NCI-H2171 (cell line): ENCODE measurements at places on chromosomes 2 and 18.

GRCh38 chr2:31523871-31524492 lies 56.8 kb downstream of the SRD5A2 start:
- no peak for DNase-seq

DNA sequence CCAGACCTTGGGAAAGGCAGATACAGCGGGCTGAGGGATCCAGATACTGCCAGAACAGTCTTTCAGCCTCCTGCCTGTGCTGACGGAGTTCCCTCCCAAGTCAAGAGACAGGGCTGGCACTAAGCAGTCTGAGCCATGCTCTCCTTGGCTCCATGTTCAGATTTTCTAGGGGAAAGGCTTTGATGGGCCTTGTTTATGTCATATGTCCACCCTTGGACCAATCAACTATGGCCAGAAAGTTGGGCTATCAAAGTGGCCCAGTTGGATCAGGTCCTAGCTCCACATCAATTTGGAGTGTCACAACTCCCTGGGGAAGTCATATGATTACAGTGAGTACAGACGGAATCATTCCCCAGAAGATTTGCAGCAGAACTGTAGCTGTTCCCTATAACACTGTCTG lies 152.0 kb downstream of the GREB1L start:
- DNase-seq: no peak

- no peak for DNase-seq
Observed at GRCh38 chr18:75198036-75198435, 10.9 kb downstream of the PTGR3 start.

DNA sequence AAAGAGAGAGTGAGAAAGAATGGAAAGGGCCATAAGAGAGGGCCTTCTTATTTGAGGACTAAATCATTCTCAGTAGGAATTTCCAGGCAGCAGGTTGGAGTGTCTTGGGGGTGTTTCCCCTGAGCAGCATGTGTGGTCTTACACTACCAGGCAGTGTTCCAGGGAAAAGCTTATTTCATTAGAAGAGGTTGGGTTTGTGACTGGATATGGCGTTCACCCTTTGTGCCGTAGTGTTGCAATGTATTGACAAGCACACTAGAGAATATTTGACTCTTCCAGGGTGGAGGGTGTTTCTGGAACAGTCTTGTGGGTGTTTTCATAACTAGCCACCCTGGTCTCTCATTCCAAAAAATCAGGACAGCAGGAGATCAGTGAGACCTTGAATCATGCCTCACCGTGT lies 105.5 kb downstream of the NRP2 start:
- no peak for DNase-seq

- DNase-seq: no peak
Observed at GRCh38 chr2:8216397-8216796, 465.5 kb upstream of the ID2 start.

DNA sequence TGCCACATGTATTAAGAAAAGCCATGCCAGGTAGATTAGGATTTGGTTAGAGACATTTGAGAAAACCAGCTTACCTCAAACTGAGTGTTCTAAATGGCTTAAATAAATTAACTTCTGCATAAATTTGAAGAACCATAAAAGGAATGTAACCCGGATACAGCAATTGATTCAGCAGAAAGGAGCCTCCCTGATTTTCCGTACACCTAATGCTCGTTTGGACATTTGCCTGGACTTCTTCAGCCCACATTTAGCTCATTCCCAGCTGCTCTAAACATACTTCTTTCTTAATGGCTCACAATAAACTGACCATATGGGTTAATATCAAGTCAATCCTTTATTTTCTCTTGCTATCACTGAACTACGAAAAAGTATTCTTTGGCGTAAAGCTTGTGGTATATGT lies 392.4 kb downstream of the ZNF516 start:
- no peak for DNase-seq
